Activated B cell treated with CpG ODN at 0.5 μM for 24 hours (primary cell): ENCODE measurements at places on chromosomes 13 and 19. TPM values are rescaled to one million over a fixed set of nuclear protein-coding genes. Genes with fewer than 3 reads are reported as not detected.

WDR88 gene
- total RNA-seq, result 0.51 TPM in 1 of 2 replicates, not detected in the other

ZNF837 gene
- 3.1 and 3.5 TPM in 2 replicates for total RNA-seq

PTH2 gene
- not detected in 2 replicates for total RNA-seq

OR4F17 gene
- total RNA-seq, result 0.29 and 0.82 TPM in 2 replicates

KLK14 gene
- total RNA-seq, result 0.76 and 0.82 TPM in 2 replicates

ATG4D gene
- total RNA-seq, result 37.8 and 39.1 TPM in 2 replicates

CC2D1A gene
- 32.4 and 35.6 TPM in 2 replicates for total RNA-seq

GPR42 gene
- not detected in 2 replicates for total RNA-seq

C19orf18 gene
- 0.81 and 1.1 TPM in 2 replicates for total RNA-seq

EDDM13 gene
- not detected in 2 replicates for total RNA-seq

DNA sequence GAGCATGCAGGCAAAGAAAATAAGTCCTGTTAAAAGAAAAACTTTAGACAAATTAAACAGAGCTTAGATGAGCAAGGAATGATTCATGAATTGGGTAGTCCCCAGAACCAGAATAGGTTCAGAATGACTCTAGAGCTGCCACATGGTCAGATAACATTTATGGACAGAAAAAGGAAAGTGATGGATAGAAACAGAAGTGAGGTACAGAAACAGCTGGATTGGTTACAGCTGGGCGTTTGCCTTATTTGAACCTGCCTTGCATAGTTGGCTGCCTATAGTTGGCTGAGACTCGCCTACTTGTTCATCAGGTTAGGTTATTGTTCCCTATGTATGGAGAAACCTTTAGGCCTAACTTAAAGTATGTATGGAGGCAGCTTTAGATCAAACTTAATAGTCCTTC, 35.4 kb downstream of the WDFY2 start:
- H3K4me3 ChIP-seq, result no peak overlapping the region
- H3K27ac ChIP-seq, result no peak overlapping the region
- DNase-seq, result no peak
- H3K27me3 ChIP-seq, result no peaks in the 10 kb centered on the region

- peak; percentile 22 for DNase-seq
- H3K4me3 ChIP-seq, result peak overlapping the region; percentile 80
- peak overlapping the region; percentile 77 for H3K27ac ChIP-seq
- H3K27me3 ChIP-seq, result no peaks in the 10 kb centered on the region
Measured at GRCh38 chr13:112767506-112768471, 78.0 kb downstream of the ATP11A start.

- H3K27ac ChIP-seq, result no peak overlapping the region
- no peak for DNase-seq
- no peaks in the 10 kb centered on the region for H3K27me3 ChIP-seq
- peaks cover 63% of the 10 kb centered on the region for H3K36me3 ChIP-seq
Measured at GRCh38 chr13:45482571-45483173, 17.9 kb downstream of the COG3 start.

GRCh38 chr19:13615890-13616289, 109.6 kb upstream of the CACNA1A start:
- no peak overlapping the region for H3K27ac ChIP-seq
- no peak for DNase-seq
- no peaks in the 10 kb centered on the region for H3K36me3 ChIP-seq
- no peak overlapping the region for H3K4me3 ChIP-seq
- peaks cover 10% of the 10 kb centered on the region for H3K27me3 ChIP-seq

GRCh38 chr13:29810145-29810742, 40.2 kb downstream of the UBL3 start:
- H3K4me3 ChIP-seq, result no peak overlapping the region
- no peaks in the 10 kb centered on the region for H3K36me3 ChIP-seq
- H3K27me3 ChIP-seq, result no peaks in the 10 kb centered on the region

DNA sequence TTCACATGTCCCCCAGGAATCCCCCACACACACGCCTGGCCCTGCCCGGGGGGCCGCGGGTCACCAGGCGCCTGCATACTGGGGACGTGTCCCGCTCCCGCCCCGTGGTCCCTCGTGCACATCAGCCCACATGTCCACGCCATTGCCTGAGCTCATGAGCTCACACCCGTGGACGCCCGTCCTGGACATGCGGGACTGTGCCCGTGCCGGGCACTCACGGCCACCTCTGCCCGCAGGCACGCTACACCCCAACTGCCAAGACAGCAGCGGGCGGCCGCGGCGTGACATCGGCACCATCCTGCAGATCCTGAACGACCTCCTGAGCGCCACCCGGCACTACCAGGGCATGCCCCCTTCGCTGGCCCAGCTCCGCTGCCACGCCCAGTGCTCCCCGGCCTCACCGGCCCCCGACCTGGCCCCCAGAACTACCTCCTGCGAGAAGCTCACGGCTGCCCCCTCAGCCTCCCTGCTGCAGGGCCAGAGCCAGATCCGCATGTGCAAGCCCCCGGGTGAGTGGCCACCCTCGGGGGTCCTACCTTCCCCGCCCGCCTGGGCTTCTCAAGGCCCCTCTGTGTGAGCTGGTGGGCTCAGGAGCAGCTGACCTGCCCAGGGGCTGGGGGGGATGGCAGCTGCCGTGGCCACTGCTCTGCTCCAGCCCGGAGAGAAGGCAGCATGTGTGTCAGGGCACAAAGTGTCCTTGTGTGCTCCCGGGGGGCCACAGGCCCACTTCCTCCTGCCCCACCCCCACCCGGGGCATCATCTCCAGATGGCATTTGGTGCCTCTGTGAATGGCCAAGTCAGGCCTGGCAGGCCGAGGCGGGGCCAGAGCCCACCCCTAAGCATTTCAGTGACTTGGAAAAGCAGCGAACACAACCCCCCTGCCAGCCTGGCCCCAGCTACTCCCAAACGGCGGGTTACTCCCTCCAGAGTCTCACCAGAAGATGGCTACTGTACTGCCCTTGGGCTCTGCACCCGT, 7.1 kb downstream of the MIDN start:
- H3K27ac ChIP-seq, result peak overlapping the region; percentile 41
- H3K4me3 ChIP-seq, result no peak overlapping the region
- H3K36me3 ChIP-seq, result peaks cover 40% of the 10 kb centered on the region
- no peak for DNase-seq

DNA sequence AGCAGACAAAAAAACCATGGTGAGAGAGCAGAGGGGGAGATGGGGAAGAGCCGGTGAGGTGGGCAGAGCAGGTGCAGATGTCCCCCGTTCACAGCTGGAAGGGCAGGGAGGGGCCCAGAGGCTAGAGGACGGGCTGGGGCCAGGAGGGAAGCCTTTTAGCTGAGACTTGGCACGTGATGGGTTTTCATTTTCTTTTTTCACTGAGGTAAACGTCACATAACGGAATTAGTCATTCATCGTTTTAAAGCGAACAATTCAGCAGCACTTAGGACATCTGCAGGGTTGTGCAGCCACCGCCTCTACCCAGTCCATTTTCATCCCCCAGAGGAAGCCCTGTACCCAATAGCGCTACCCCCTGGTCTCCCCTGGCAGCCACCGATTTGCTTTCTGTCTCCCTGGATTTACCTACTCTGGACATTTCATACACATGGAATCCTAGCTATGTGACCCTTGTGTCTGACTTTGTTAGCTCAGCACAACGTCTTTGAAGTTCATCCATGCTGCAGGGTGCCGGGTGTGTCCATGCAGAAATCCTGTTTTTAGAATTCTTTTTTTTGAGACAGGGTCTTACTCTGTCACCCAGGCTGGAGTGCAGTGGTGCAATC, 16.0 kb upstream of the EMC10 start:
- no peaks in the 10 kb centered on the region for H3K36me3 ChIP-seq
- H3K27ac ChIP-seq, result peak overlapping the region; percentile 90
- peak; percentile 42 for DNase-seq
- peak overlapping the region; percentile 72 for H3K4me3 ChIP-seq

GRCh38 chr19:16714702-16715287, 4.9 kb upstream of the NWD1 start:
- no peaks in the 10 kb centered on the region for H3K36me3 ChIP-seq
- peak overlapping the region; percentile 42 for H3K4me3 ChIP-seq
- H3K27ac ChIP-seq, result peak overlapping the region; percentile 81
- no peaks in the 10 kb centered on the region for H3K27me3 ChIP-seq
- DNase-seq, result peak; percentile 47

DNA sequence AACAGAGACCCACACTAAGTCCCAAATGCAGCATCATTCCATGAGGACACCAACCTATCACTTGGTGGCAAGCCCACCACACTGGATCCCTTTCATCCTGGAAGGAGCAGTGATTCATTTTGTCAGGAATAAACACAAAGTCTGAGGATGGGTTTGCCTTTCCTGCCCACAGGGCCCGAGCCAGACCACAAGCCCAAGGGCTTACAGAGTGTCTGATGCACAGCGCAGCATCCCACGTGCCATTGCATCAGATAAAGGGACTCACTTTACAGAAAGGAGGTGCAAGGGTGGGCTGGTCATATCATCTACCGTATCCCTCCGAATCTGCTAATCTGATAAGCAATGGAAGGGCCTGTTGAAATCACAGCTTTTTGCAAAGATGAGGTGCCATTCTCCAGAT, 12.2 kb upstream of the KCTD15 start:
- no peak for DNase-seq
- peaks cover 22% of the 10 kb centered on the region for H3K27me3 ChIP-seq
- H3K36me3 ChIP-seq, result no peaks in the 10 kb centered on the region
- H3K4me1 ChIP-seq, result no peaks in the 10 kb centered on the region

DNA sequence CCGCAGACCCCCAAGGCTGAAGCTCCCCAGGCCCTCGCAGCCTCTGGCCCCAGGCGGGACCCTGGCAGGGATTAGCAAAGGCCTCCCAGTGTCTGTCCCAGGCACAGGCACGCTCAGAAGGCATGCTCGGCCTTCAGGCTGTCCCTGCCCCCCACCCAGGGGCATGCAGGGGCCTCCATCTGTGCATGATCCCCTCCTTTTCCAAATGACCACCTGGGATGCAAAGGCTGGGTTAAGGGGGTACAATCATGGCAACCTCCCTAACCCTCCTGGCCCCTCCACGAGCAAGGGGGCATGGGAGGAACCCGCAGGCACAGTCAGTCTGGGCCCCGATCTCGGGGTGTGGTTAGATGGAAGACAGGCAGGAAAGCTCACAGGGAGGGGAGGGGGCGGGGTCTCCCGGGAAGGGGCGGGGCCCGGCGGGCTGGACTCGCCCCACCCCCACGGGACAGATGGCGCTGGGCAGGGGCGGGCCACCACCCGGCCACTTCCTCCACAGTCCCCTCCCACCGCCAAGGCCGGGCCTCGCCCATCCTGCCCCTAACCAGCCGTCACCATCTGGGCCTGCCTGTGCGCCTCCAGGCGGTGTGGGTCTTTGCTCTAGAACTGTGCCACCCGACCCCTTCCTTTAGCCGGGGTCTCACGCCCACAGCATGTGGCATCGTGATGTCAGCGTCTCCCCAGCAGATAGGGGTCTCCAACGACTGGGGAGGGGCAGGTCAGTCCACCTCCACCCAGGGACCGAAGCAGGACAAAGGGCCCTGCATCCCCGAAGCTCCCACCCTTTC, 7.0 kb upstream of the REXO1 start:
- H3K4me3 ChIP-seq, result peak overlapping the region; percentile 73
- DNase-seq, result peak; percentile 62
- peaks cover 73% of the 10 kb centered on the region for H3K4me1 ChIP-seq
- peaks cover 2% of the 10 kb centered on the region for H3K36me3 ChIP-seq
- peak overlapping the region; percentile 89 for H3K27ac ChIP-seq

GRCh38 chr19:35872180-35872579, 3.8 kb downstream of the APLP1 start:
- no peak overlapping the region for H3K27ac ChIP-seq
- H3K36me3 ChIP-seq, result no peaks in the 10 kb centered on the region
- H3K27me3 ChIP-seq, result peaks cover 51% of the 10 kb centered on the region
- no peak overlapping the region for H3K4me3 ChIP-seq
- H3K4me1 ChIP-seq, result peaks cover 17% of the 10 kb centered on the region
- no peak for DNase-seq

- no peaks in the 10 kb centered on the region for H3K36me3 ChIP-seq
- H3K27ac ChIP-seq, result no peak overlapping the region
- DNase-seq, result no peak
- no peak overlapping the region for H3K4me3 ChIP-seq
- peaks cover 24% of the 10 kb centered on the region for H3K27me3 ChIP-seq
- H3K4me1 ChIP-seq, result no peaks in the 10 kb centered on the region
Measured at GRCh38 chr13:26813321-26813979, 52.9 kb upstream of the GPR12 start.

DNA sequence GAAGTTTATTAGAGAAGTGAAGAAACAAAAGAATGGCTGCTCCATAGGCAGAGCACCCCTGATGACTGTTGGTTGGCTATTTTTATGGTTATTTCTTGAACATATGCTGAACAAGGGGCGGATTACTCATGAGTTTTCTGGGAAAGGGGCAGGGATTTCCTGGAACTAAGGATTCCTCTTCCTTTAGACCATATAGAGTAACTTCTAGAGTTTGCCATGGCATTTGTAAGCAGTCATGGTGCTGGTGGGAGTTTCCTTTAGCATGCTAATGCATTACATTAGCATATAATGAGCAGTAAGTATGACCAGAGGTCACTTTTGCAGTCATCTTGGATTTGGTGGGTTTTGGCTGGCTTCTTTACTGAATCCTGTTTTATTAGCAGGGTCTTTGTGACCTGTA, 38.7 kb upstream of the PCDH8 start:
- no peak overlapping the region for H3K27ac ChIP-seq
- no peak overlapping the region for H3K4me3 ChIP-seq
- no peaks in the 10 kb centered on the region for H3K36me3 ChIP-seq
- H3K4me1 ChIP-seq, result no peaks in the 10 kb centered on the region

DNA sequence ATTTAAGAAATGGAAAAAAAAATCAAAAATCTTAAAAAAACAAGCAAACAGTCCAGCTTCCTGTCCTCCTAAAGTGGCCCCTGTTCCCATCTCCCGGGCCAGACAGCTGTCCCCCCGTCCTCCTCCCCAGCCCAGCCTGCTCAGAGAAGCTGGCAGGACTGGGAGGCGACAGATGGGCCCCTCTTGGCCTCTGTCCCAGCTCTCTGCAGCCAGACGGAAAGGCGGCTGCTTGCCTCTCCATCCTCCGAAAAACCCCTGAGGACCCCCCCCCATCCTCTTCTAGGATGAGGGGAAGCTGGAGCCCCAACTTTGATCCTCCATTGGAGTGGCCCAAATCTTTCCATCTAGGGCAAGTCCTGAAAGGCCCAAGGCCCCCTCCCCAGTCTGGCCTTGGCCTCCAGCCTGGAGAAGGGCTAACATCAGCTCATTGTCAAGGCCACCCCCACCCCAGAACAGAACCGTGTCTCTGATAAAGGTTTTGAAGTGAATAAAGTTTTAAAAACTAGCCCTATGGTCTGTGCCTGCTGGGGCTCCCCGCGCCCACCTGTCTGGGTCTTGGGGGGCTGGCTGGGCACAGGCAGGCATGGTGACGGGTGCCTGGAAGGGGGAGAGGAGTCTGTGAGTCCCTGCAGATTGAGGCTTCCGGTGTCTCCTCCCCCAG, 3.8 kb downstream of the GADD45GIP1 start:
- H3K27ac ChIP-seq, result no peak overlapping the region
- no peak for DNase-seq
- no peaks in the 10 kb centered on the region for H3K27me3 ChIP-seq
- peaks cover 70% of the 10 kb centered on the region for H3K36me3 ChIP-seq
- peaks cover 33% of the 10 kb centered on the region for H3K4me1 ChIP-seq

- no peak overlapping the region for H3K4me3 ChIP-seq
- no peak for DNase-seq
- no peaks in the 10 kb centered on the region for H3K4me1 ChIP-seq
- H3K36me3 ChIP-seq, result no peaks in the 10 kb centered on the region
- H3K27me3 ChIP-seq, result peaks cover 7% of the 10 kb centered on the region
Measured at GRCh38 chr13:44895264-44895952, 93.9 kb downstream of the NUFIP1 start.
